Stimulated activated CD8-positive, alpha-beta memory T cell treated with anti-CD3 and anti-CD28 coated beads, Interleukin-15, amount 100 ng/mL, for 4 hours (primary cell): ENCODE measurements at places on chromosomes 7 and 10.

DNA sequence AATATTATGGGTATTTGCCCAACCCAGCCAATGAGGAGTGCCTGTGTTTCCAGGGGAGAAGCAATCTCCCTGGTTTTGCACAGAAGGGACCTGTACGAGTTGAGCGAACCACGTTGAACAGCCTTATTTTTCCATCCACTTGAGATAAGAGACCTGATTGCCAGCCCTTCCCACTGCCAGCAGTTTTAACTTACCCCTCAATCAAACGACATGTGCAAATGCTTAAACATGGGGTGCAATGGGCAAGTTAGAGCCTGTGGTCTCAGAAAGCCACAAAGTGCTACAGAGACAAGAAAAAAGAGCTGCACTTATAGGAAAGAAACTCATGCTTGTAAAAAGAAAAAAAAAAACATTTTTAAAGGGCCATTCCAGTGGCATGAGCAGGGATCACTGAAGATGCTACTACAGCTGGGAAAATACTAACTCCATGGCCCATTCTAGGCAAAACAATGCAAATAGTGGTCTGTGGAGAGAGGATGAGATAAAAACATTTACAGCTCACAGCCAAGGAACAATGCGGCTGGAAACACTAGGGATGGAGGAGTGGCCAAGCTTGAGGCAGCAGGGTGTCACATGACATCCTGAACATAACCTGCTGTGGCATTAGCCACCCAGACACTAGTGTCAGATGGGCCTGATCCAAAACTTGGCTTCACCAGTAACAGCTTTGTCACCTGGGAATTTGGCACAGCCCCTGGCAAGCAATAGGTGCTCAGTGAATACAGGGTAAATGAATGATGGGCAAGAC, 162.8 kb downstream of the ELMO1 start:
- DNase-seq, result no peak

DNA sequence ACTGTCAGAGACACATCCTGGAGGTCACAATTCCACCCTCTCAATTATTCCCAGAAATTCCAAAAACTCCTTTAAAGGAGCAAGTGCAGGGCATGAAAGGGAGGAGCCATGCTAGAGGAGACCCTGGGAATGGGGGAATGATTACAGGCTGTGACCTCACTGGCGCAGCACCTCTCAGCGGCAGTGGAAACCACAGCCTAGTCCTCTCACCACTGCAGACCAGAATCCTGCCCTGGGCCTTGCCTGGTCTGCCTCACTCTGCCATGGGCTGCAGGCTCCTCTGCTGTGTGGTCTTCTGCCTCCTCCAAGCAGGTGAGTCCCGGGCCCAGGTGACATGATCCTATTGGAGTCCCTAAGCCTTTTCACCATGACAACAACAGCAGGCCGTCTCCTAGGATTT, 50.5 kb upstream of the PRSS58 start:
- DNase-seq, result no peak

DNA sequence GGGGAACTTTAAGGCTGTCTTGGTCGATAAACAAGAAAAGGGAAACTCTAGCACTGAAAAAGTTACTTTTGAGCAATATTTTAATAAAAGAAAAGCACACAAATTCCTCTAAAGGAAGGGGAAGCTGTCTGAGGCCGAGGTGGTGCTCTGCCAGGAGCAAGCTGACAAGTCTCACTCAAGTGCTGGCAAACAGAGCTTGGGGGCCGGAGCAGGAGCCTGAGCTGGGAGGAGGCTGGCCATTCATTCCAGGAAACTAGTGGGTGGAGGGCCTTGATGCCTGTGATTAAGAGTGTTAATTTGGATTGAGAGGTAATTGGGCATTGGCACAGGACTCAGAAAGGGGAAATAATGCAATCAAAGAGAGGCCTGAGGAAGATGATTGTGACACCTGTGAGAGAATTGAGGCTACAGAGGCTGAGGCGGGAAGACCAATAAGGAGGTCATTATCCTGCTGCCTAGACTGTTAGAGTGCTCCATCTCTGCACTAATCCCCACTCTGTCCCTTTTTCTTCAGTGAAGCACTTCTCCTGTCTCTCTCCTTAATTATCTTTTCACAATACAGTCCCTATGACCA, 154.9 kb upstream of the COL1A2 start:
- DNase-seq, result no peak

DNA sequence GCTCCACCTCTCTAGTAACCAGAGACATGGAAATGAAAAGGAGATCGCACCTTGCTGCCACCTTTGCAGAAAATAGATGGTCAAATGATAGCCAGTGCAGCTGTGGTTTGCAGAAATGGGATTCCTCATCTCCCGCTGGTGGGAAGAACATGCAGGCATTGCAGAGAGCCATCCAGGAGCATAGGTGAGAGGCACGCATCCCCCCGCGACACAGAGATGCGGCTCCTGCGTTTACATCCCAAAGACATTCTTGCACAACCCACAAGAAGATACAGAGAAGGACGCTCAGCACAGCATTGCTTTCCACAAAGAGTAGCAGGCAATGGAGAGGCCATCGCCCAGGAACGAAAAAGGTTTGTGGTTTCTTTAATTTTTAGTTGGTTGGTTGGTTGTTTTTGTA, 56.2 kb downstream of the OAT start:
- DNase-seq, result no peak

GRCh38 chr7:81573128-81573527, 196.7 kb downstream of the HGF start:
- DNase-seq, result no peak

GRCh38 chr10:69792341-69792740, 9.4 kb upstream of the COL13A1 start:
- no peak for DNase-seq

DNA sequence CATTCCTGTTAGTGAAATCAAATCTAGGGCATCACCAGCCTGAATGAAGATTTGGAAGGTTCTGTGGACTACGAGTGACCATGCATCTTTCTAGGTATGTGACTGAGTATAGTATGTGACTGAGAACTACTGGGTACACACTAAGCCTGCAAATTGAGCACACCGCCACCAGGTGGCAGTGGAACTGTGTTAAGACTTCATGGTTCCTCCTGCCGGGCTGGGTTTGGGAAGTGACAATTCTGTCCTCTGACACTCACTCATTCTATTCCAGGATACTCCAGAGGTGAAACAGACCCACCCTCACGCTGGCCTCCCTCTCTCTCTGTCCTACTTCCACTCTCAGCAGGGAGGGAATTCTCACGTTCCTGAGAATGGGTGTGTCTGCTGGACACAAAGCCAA, 84.0 kb upstream of the TMEM248 start:
- DNase-seq, result no peak

DNA sequence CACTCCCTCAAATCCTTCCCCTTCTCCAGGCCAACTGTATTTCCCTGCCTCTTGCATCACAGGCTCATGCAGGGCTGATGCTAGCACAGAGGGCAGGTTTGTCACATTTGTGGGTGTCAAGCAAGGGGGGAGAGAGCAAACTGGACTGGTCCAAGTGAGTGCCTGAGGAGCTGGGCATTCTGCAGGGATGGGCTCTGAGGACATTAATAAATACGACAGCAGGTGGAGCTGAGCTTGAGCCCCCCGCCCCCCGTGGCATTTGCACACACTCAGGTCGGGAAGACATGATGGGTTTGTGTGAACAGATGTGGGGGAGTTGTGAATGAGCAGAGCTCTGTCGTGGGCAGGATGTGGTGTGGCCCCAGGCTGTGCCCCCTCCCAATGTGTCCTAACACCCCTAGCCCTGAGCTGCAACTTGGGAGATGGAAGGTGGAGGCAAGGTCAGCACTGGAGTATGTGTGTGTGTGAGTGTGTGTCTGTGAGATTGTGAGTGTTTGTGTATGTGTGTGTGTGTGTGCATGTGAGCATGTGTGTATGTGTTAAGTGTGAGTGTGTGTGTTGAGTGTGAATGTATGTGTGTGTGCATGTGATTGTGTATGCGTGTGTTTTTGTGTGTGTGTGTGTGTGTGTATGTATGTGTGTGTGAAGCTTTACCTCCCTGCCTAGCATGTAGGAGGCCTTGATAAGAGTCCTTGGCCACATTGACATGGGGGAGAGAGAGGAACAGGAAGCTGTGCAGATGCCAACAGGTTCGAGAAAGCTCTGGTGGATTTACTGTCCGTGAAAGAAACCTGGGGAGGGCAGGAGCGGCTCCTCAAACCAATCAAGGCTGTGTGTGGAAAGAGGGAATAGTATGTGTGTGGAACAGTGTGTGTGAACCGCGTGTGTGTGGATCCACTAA, 9.1 kb downstream of the RASSF4 start:
- no peak for DNase-seq

DNA sequence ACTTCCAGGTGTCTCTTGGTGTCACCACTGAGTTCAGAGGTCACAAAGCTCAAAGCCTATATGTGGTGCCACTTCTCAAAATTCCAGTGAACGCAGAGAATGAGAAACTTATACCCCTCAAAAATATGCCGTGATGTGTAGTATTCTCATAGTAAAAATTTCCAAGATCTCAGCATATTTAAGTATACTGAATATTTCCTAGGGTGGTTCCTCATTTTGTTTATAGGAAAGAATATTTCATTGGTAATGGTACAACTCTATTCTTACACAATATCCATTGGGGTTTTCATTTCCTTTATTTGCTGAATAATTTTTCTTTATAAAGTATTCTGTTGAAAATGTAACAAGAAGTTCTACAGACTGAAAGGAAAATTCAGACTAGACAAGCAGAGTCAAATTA, 58.9 kb upstream of the ADO start:
- no peak for DNase-seq

DNA sequence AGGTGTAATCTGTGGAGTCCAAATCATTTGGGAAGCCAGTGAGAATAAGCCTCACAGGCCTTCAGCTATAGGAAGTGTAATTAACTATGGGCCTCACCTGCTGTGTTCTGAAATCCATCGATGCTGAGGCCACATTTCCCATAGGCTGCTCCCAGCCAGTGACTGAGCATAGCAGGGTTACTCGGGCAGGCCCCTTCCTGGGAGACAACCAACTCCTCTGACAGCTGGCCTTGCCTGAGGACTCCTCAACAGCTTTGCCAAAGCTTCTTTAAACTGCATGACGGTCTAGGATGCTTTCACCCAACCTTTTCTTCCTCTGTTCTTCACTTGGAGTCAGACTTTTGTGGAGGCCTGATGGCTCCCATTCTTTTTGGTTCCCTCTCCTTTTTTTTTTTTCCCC, 63.8 kb upstream of the SMNDC1 start:
- no peak for DNase-seq

GRCh38 chr7:40033826-40034225, 83.8 kb downstream of the CDK13 start:
- DNase-seq, result no peak

DNA sequence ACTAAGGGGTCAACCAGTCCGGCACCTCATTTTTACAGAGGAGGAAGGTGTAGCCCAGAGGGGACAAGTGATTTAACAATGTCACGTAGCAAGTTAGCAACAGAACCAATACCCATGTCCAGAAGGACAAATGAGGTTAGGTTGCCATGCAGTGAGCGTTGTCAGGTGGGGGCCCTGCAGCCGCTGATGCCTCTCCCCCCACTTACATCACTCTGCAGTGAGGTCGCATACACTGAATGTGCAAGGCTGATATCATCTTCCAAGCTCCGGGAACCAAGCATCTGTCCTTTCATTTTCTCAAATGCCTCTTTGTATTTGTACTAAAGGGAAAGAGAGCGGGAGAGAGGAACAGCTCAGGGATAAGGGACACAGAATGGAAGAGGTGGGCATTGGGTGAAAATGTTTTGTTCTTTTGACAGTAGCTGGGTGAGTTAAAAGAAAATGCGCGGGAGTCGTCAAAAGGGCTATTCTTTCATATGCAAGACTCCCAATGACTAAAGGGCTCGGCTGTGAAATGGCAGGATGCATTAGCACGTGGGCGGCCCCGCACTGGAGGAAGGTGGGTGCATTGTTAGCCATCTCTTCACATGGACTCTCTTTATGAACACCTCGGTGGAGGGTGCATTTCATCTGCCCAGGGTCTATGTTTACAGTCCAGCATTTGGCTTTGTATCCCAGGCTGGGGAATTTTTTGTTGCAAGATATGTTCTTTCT, 49.7 kb downstream of the NRAP start:
- DNase-seq, result no peak

GRCh38 chr10:60148266-60148840, 241.3 kb downstream of the ANK3 start:
- DNase-seq, result no peak

- no peak for DNase-seq
Measured at GRCh38 chr7:107501593-107501992, 31.7 kb downstream of the GPR22 start.

GRCh38 chr7:149475121-149476045, 14.5 kb upstream of the ZNF777 start:
- DNase-seq, result no peak

DNA sequence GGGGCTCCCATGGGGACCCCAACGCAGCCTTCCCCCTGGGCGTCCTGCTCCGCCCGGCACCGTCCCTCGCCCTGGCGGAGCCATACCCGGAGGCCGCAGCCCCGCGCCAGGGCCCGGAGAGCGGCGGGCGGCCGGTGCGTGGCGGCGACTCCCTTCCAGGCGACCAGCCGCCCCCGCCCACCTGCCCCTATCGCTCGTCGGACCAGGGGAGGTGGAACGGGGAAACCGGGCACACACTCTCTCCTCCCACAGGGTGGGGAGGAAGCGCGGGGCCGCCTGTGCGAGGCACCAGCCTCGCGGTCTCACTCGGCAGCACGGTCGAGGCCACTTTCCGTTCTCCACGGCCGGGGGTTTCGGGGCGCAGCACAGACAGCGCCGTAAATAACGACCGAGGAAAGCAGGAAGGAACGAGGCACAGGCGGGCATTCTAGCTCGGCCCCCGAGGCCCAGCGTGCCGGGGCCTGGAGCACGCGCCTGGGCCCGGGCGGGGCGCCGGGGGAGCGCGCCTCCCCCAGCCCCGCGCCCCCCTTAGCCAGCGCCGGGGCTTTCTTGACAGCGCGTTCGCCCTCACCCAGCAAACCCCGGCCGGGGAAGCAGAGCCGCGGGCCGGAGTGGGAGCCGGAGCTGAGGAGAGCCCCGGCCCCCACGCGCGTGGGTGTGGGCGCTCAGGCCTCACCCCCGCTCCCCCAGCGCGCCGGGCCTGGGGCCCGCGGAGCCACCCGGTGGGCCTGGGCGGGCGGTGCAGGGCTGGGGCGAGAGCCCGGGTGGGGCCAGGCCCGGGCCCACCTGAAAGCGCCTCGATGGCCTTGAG, 936 bp downstream of the IGF2BP3 start:
- no peak for DNase-seq

GRCh38 chr7:157438121-157439025, 101.6 kb downstream of the DNAJB6 start:
- DNase-seq, result no peak
